ENCODE measurements at places on chromosomes 5 and 9. TPM values are rescaled to one million over a fixed set of nuclear protein-coding genes. Genes with fewer than 3 reads are reported as not detected.

The CRHBP gene
- 0.33 TPM for polyA plus RNA-seq

The NEUROG1 gene
- not detected for polyA plus RNA-seq

The ALG2 gene
- polyA plus RNA-seq: 61.6 TPM

The RABL6 gene
- 41.1 TPM for polyA plus RNA-seq

The MOB3B gene
- polyA plus RNA-seq: 0.32 TPM

The NIPSNAP3A gene
- polyA plus RNA-seq: 30.5 TPM

The ABL1 gene
- 51.3 TPM for polyA plus RNA-seq

The PTGDS gene
- polyA plus RNA-seq: 9.6 TPM

The MAMDC2 gene
- 10.4 TPM for polyA plus RNA-seq

The RNF145 gene
- polyA plus RNA-seq: 80.2 TPM

Data from AG04450 (cell line).